ENCODE measurements at places on chromosomes 2 and 18. TPM values are rescaled to one million over a fixed set of nuclear protein-coding genes. Genes with fewer than 3 reads are reported as not detected.

- H3K4me1 ChIP-seq: peaks cover 5% of the 10 kb centered on the region
- no peak overlapping the region for H3K27ac ChIP-seq
- peaks cover 3% of the 10 kb centered on the region for H3K27me3 ChIP-seq
- no peak for DNase-seq
- H3K4me3 ChIP-seq: no peak overlapping the region
These were observed 135.6 kb upstream of the ALKAL2 start for GRCh38 chr2:423479-423878.

ACVR1C gene
- total RNA-seq: 2.4 TPM

- no peak for DNase-seq
- no peaks in the 10 kb centered on the region for H3K4me1 ChIP-seq
- H3K27me3 ChIP-seq: no peaks in the 10 kb centered on the region
- H3K4me3 ChIP-seq: no peak overlapping the region
These were observed 340.4 kb downstream of the NRXN1 start for GRCh38 chr2:50691513-50691912.

DNA sequence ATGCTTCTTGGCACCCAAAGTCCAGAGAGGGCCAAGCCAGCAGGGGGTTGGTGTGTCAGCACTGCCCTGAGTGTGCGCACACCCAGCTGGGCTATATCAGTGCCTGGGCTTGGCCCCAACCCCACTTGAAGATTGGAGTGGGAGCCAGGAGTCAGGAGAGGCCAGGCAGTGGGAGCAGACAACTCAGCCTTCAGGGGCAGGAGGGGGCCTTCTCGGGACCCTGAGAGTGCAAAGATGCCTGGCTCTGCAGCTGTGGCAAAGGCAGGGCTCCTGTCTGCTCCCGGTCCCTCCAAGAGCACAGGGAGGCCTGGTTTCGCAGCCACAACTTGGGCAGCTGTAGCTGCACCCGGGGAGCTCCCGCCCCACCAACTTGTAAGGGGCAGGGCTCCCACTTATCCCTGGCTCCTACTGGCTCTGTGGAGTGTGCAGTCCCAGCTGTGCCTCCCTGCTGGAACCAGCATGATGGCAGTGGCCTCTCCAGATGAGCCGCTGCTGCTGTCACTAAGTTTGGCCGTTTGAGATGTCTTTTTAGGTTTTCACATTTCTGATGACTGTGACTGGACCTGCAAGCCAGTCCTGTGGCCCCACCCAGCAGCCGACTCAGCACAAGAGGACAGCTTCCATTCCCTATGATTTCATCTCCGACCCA, 148.8 kb upstream of the HS6ST1 start:
- H3K27me3 ChIP-seq: no peaks in the 10 kb centered on the region
- no peak overlapping the region for H3K4me3 ChIP-seq
- peaks cover 4% of the 10 kb centered on the region for H3K36me3 ChIP-seq
- no peak overlapping the region for H3K27ac ChIP-seq

DNA sequence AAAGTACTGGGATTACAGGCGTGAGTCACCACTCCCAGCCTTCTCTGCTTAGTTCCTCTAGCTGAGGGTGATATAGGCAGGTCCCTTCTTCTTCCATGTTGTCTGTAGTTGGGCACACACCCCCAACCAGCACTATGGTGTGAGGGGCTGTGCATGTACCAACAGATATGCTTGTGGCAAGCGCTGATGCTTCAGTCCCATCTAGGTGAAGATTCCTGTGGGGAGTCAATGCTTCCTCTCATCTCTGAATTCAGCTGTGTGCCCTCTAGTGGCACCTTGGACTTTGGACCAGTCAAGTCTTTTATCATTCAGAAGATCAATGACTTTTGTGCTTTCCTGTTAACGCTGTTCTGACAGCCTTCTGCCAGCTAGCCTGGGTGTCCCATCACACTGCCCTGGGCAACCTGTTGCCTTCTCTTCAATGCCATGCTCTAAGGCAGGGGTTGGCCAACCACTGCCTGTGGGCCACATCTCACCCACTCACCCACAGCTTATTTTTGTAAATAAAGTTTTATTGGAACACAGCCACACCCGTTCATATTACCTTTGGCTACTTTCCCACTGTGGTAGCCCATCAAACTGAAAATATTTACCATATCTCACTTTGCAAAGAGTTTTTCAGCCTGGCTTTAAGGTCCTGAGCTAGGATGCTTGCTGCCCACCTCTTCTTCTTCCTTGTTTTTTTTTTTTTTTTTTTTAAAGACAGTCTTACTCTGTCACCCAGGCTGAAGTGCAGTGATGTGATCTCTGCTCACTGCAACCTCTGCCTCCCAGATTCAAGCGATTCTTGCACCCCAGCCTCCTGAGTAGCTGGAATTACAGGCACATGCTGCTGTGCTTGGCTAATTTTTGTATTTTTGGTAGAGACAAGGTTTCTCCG, 51.0 kb downstream of the NPAS2 start:
- no peaks in the 10 kb centered on the region for H3K27me3 ChIP-seq
- DNase-seq: no peak
- no peak overlapping the region for H3K4me3 ChIP-seq
- no peaks in the 10 kb centered on the region for H3K4me1 ChIP-seq

GRCh38 chr2:42132191-42132965, 36.8 kb upstream of the EML4 start:
- no peaks in the 10 kb centered on the region for H3K36me3 ChIP-seq
- no peaks in the 10 kb centered on the region for H3K27me3 ChIP-seq
- peak overlapping the region; percentile 98 for H3K27ac ChIP-seq
- DNase-seq: no peak
- H3K4me1 ChIP-seq: peaks cover 85% of the 10 kb centered on the region
- peak overlapping the region; percentile 61 for H3K4me3 ChIP-seq

DNA sequence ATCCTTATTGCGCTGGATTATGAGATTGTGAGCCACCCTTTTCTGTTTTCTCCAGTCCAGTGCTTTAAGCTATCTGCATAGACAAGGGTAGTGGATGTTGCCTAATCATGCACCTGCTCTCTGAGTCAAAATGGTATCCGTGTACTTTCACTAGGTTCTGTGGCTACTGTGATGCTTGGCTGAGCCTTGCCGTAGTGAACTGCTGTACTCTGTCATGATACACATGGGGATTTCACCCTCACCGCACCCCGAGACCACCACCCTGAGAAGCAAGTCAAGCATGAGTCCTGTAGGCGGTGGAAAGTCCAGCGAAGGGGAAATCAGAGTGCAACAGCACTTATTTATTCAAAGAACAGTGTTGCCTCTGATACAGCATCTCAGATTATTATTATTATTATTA, 55.0 kb downstream of the ARHGAP25 start:
- no peaks in the 10 kb centered on the region for H3K27me3 ChIP-seq
- H3K4me3 ChIP-seq: no peak overlapping the region
- H3K4me1 ChIP-seq: peaks cover 41% of the 10 kb centered on the region
- no peak overlapping the region for H3K27ac ChIP-seq
- DNase-seq: no peak

RNF125 gene
- 26.1 TPM for total RNA-seq

NPPC gene
- total RNA-seq: not detected

- H3K27me3 ChIP-seq: no peaks in the 10 kb centered on the region
- peaks cover 28% of the 10 kb centered on the region for H3K36me3 ChIP-seq
- H3K27ac ChIP-seq: no peak overlapping the region
- H3K4me3 ChIP-seq: no peak overlapping the region
- no peak for DNase-seq
- H3K4me1 ChIP-seq: peaks cover 2% of the 10 kb centered on the region
These were observed 19.6 kb downstream of the EHBP1 start for GRCh38 chr2:62724886-62725711.

SPDYA gene
- 1.6 TPM for total RNA-seq

DNA sequence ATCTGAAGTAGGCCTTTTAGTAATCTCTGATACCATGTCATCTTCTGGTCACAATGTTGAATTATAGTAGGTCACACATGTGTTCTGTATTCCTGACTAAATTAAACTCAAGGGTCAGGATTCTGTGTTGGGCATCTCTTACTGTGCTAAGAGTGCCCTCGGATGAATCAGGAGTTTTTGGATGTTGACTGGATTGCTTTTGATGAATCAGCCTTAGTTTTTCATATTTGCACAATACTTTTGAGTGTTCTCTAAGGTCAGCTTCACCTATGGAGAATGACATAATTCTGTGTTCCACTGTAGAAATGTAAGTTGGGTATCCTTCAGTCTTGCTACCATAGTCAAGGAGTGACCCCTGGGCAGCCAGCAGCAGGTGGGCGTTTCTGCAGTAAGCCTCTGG, 190.1 kb downstream of the PTPRM start:
- no peaks in the 10 kb centered on the region for H3K36me3 ChIP-seq
- no peak overlapping the region for H3K4me3 ChIP-seq
- H3K27me3 ChIP-seq: no peaks in the 10 kb centered on the region
- no peak for DNase-seq
- H3K27ac ChIP-seq: no peak overlapping the region
- no peaks in the 10 kb centered on the region for H3K4me1 ChIP-seq

DNA sequence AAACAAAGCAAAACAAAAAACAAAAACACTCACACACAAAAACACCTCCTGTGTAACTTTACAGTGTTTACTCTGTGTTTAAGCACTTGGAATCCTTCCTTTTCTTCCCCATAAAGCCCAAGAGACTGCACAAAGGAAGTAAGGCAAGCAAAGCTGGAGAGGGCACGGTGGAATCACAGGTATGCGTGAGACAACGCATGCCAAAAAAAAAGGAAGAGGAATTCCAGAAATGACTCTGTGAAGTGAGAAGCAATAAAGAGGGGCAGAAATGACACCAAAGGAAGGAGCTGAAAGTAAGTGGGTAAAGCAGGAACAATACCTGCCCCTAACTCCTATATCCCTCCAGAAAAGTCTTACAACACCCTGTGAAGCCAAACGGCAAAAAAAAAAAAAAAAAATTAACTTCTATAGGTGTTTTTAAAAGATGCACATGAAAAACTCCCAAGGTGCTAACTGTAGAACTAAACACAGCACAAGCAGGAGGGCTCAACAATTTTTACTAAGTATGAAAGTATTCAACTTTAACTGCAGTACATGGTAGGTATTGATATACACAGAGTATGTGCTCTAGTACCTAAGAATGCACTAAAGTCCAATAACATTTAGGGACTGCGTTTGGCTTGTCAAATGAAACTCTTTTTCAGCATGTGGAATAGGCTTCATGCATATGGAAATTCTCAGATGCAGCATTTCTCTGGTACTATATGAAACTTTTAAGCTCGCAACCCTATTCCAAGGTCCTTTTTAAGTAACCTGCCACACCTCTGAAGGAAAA, 9.1 kb downstream of the RND3 start:
- no peaks in the 10 kb centered on the region for H3K4me1 ChIP-seq
- H3K4me3 ChIP-seq: no peak overlapping the region
- H3K27me3 ChIP-seq: peaks cover 11% of the 10 kb centered on the region
- no peak overlapping the region for H3K27ac ChIP-seq

GRCh38 chr2:236653863-236654262, 84.2 kb downstream of the ACKR3 start:
- H3K4me3 ChIP-seq: no peak overlapping the region
- no peak for DNase-seq
- no peaks in the 10 kb centered on the region for H3K4me1 ChIP-seq
- H3K36me3 ChIP-seq: no peaks in the 10 kb centered on the region

GRCh38 chr2:164485541-164485940, 135.7 kb downstream of the GRB14 start:
- no peaks in the 10 kb centered on the region for H3K36me3 ChIP-seq
- no peaks in the 10 kb centered on the region for H3K27me3 ChIP-seq
- no peaks in the 10 kb centered on the region for H3K4me1 ChIP-seq
- no peak overlapping the region for H3K4me3 ChIP-seq
- no peak overlapping the region for H3K27ac ChIP-seq
- no peak for DNase-seq

GRCh38 chr2:84958135-84959059, 12.6 kb upstream of the KCMF1 start:
- peaks cover 8% of the 10 kb centered on the region for H3K4me1 ChIP-seq
- no peaks in the 10 kb centered on the region for H3K27me3 ChIP-seq
- H3K27ac ChIP-seq: no peak overlapping the region
- DNase-seq: no peak
- H3K4me3 ChIP-seq: no peak overlapping the region

GRCh38 chr2:15579641-15580040, 12.0 kb upstream of the DDX1 start:
- no peak overlapping the region for H3K27ac ChIP-seq
- no peak overlapping the region for H3K4me3 ChIP-seq
- no peaks in the 10 kb centered on the region for H3K27me3 ChIP-seq
- H3K4me1 ChIP-seq: no peaks in the 10 kb centered on the region

GRCh38 chr2:200615247-200615646, 29.4 kb downstream of the AOX1 start:
- H3K36me3 ChIP-seq: no peaks in the 10 kb centered on the region
- no peak overlapping the region for H3K4me3 ChIP-seq
- H3K4me1 ChIP-seq: peaks cover 18% of the 10 kb centered on the region
- no peak for DNase-seq

- no peak overlapping the region for H3K4me3 ChIP-seq
- peaks cover 6% of the 10 kb centered on the region for H3K27me3 ChIP-seq
- DNase-seq: no peak
These were observed 138.3 kb upstream of the TTC39C start for GRCh38 chr18:23875966-23876895.

- no peak overlapping the region for H3K27ac ChIP-seq
- H3K4me1 ChIP-seq: peaks cover 7% of the 10 kb centered on the region
- H3K36me3 ChIP-seq: peaks cover 34% of the 10 kb centered on the region
- DNase-seq: no peak
- no peaks in the 10 kb centered on the region for H3K27me3 ChIP-seq
These were observed 84.8 kb downstream of the GORASP2 start for GRCh38 chr2:171013851-171014250.

GRCh38 chr18:46224181-46224775, 120.1 kb downstream of the HAUS1 start:
- no peak overlapping the region for H3K4me3 ChIP-seq
- peaks cover 38% of the 10 kb centered on the region for H3K4me1 ChIP-seq
- no peak for DNase-seq
- H3K27me3 ChIP-seq: no peaks in the 10 kb centered on the region

GRCh38 chr2:238094438-238095022, 5.6 kb upstream of the ESPNL start:
- no peak for DNase-seq
- no peaks in the 10 kb centered on the region for H3K4me1 ChIP-seq
- H3K36me3 ChIP-seq: peaks cover 5% of the 10 kb centered on the region
- H3K27me3 ChIP-seq: no peaks in the 10 kb centered on the region
- H3K27ac ChIP-seq: no peak overlapping the region
- H3K4me3 ChIP-seq: no peak overlapping the region

- H3K4me1 ChIP-seq: no peaks in the 10 kb centered on the region
- no peaks in the 10 kb centered on the region for H3K36me3 ChIP-seq
- no peak overlapping the region for H3K27ac ChIP-seq
- H3K4me3 ChIP-seq: no peak overlapping the region
- no peak for DNase-seq
These were observed 121.3 kb downstream of the FMNL2 start for GRCh38 chr2:152456262-152456661.

DNA sequence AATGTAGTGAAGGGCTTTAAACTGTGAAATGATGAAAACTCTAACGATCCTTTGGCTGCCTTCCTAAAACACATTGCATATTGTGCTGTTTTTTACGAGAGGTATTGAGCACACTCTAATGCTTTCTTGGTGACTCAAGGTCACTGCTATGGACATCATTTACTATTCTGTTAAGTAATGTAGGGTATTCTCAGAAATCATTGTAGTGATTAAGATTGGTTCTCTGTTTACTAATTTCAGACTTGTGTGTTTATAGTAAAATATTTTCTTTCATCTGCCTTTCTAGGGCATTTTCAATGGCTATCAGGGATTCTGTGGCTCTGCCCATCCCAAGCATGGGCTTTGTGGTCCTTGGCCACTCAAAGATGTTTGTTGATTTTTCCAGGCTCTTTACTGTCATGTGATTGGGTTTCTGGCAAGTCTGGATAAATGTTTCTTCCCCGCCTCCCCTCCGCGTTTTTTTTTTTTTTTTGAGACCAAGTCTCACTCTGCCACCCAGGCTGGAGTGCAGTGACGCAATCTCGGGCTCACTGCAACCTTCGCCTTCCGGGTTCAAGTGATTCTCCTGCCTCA, 29.3 kb downstream of the UBE2F start:
- peaks cover 16% of the 10 kb centered on the region for H3K36me3 ChIP-seq
- H3K27ac ChIP-seq: no peak overlapping the region
- no peak for DNase-seq
- H3K4me3 ChIP-seq: no peak overlapping the region
- no peaks in the 10 kb centered on the region for H3K27me3 ChIP-seq
